HCT116 (cell line): ENCODE measurements at places on chromosomes 6 and 20.

- DNase-seq = no peak
Observed at GRCh38 chr6:80287112-80287511, 180.6 kb downstream of the BCKDHB start.

DNA sequence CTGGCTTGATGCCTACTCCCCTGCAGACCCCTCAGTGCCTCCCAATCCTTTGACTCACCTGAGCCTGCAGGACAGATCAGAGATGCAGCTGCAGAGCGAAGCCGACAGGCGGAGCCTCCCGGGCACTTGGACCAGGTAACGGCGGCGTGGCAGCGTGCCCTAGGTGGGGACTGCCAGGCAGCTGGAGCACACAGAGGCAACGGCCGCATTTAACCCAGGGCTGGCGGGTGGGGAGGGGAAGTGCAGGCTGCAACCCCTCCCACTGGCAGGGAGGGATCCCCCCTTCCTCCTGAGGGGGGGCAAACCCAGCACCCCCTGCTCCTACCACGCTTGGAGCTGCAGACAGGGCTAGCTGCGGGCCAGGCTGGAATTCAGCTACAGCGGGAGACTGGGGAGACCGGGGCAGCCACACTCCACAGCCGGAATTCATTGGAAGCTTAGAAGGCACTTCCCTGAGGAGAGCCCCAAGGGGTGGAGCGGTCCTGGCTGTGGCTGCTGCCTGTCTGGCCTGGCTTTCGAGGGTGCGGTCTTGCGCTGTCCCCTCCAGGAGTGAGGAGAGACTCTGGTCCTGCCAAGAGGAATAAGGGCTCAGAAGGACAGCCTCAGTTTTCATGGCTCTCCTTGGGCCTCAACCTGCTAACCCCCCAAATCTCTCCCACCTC lies at the start of gene MATN4:
TSS of gene MATN4 (minus strand) at position 183 of the 662 bp plus-strand sequence. CDS start 2,717 bp downstream, outside the sequence.
- no peak for DNase-seq

DNA sequence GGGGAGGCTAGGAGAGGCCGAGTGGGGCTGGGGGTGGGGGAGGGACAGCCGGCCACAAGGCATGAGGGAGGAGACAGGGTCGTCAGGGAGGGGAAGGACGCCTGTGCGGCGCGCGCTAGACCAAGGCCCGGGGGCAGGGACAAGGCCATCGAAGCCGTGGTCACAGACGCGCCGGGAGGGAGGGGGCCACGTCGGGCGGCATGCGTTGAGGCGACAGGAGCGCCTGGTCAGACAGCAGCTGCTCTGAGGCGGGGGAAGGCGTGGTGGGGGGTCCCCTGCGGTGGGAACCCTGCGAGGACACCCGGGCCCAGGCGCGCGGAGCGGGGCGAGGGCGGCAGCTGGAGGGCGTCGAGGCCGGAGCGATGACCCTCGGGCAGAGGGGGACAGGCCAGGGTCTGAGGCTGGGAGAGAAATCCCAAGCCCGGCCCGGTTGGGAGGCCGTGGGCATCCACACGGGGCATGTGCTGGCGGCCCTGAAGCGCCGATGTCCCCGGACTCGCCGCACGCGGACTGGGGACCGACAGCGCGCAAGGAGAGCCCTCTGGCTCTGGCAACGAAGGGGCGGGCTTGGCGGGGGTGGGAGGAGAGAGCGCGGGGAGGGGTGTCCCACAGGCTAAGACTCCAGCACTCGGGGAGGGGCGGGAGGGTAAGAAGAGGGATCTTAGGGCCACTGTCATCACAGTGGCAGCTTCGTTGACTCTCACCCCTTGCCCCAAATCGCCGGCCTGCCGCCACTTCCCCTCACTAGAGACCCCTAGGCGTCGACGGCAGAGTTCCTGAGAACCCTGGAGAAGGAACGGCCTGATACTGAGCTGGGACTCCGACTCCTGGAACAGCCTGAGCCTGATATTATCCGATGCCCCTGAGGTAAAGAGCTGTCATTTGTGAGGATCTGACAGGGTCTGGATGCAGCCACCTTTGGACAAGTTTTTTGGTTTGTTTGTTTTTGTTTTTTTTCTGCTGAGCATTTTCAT lies 5.0 kb downstream of the TMEM239 start:
- DNase-seq = no peak

DNA sequence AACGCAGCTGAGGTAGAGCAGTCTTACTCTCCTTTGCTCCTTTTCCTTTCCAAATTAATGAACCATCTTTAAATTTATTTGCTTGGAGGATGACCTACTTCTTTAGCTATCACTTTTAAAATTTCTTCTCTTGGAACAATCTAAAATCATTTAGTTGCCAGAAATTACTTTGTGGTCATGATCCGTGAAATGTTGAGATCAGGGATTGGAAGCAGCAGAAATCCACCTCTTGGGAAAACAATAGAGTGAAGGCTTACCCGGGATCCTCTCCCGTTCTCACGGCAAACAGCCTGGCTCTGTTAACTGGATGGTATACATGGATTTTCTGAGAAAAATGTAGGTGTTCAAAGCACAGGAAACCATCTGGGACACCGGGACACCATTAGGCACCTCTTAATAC lies 7.7 kb downstream of the AKAP12 start:
- DNase-seq = no peak

DNA sequence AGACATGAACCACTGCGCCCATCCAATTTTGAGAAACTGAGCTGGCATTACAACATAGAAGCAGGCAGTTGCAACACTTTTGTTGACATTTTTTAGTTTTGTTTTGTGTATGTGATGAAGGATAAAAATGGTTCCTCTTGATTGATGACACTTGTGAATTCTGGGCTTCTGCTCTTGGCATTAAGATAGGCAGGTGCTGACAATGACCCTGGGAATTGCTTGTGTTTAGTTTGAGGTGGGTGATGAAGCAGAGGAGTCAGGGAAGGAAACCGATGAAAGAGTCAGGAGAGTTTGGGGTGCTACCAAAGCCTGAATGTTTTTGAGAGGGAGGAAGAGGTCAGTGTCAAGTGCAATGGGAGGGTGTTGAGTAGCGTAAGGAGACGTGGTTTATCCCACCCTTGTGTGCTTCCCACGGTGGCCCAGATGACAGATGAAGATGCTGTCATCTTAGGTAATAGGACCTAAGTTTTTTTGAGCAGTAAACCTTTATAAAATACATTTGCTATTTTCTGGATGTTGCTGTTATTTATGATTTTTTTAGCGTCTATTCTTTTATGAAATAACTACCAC lies 19.4 kb downstream of the CDS2 start:
- no peak for DNase-seq
